ENCODE measurements at places on chromosomes 12 and 14.

GRCh38 chr14:33356181-33356580 lies 417.5 kb downstream of the NPAS3 start:
- no peak for DNase-seq

DNA sequence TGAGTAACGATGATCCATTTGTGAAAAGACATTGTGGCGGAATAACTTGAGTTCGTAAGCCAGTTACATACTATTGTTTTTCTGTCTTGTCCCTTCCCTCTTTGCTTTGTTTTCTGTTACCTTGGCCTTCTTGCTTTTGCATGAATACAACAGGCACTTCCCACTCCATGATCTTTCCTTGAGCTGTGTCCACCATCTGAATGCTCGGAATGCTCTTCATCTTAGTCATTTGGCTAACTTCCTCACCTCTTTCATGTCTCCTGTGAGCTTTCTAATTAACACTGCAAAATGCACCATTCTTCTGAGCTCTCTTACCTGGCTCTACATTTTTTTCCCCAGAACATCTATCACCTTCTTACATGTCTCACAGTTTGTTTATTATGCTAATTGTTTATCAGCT lies 10.0 kb downstream of the KNTC1 start:
- no peak for DNase-seq

DNA sequence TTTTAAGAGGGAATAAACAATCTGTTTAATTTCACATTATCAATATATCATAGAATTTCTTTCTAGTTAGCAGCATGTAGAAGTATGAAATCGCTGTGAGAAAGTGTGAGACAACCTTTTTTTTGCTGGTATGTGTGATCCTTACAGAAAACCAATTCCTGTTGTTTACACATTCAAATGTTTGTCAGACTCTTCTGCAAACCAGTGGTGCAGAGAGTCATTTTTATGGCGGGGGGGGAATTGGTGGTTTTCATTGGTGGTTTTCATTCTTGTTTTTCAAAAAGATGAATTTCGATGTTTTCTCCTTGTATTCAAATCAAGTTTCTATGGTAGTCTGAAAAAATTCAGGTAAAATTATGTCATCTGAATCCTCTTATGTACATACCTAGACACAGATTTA lies 57.8 kb downstream of the SLC25A21 start:
- no peak for DNase-seq

DNA sequence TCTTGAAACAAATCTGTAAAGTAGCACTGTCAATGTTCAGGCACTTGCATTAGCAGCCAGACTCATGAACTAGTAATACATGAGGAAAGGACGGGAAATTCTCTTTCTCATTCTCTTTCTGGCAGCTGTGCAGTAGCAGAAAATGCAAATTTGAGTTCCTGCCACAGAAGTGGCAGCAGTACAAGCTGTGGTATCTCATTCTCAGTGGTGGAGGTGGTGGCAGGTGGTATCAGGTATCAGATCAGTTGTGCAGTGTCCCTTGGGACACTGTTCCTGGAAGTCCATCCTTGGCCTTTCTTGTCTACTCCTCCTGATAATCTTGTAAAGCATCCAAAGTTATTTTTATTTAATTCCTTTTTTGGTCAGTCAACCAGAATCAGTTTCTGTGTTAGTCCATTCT lies 103.0 kb downstream of the C12orf42 start:
- no peak for DNase-seq

DNA sequence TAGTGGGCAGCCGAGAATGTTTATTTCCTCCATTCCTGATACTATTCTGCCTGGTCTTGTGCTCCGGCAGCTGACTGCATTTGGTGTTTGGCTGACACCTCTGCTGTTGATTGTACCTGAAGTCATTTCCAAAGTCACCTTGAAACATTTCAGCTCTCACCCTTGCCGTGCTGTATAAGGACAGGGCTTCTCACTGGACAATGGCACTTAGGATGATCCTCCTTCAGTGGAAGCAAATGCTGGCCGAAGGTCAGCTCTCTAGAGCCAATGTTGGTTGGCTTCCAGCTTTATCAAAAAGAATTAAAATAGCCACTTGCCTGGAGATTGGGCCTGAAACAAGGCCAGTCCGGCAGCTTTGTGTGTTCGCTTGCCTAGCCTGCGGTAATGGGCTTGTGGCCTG lies 44.0 kb downstream of the ACACB start:
- DNase-seq = no peak

DNA sequence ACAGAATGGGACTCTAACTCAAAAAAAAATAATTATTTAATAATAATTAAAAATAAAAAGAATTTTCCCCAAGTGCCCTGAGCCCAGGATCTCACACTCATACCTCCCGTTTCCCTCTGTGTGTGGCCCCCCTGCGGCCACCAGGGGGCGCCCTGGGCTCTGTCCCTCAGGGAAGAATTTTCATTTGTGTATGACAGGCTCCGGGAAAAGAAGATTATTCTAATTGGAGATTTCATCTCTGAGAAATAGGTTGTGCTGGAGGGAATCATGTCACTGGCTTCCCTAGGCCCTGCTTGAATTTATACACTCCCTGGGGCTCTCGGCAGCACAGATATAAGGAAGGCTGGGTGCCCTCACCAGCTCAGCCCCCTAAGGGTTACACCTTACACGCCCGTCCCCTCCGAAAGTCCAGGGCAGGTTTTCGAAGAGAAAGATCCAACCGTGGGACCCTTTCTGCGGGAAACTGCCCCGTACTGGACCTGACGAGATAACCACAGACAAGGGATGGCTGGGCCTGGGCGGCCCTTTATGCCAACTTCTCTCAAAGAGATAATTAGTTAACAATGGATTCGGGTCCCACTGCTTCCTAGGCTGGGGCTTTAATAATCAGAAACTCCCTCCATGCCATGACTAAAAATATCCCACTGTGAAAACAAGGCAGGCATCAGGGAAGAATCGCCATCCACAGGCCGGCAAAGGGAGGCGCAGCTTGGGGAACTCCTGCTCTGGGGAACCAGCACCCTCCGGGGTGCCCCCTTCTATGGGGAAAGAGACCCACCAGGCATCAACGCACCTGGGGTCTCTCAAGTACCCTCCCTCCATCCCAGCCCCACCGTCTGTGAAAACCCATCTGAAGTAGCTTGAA lies 80.7 kb downstream of the KDM2B start:
- peak; percentile 54 for DNase-seq

- no peak for DNase-seq
These were observed 1.4 kb upstream of the MLEC start for GRCh38 chr12:120685522-120685921.

DNA sequence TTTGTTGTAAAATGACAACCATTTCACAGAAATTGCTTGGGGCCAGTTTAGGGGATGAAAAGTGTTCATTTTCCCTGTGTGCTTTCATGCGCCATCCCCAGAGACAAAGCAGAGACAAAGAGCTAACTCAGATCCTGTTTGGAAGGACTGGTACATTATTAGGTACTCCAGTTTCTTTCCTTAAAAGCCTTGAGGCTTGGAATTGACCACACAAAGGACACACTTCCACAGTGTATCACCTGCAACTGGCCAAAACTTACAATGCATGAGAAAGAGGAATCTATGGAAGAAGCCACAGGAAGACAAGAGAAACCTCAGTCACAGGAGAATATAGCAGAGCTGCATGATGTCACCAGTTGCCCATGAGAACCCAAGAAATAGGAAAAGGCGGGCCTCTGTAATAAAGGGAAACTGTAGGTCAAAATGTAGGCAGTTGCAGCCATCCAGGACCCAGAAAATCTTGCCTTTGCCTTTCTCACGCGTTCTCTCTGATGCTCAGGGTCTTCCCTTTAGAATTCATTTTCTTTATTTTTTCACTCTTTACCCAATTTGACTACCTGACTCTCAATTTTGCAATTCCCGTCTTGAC lies 339.0 kb downstream of the RMST start:
- DNase-seq = no peak

- DNase-seq = no peak
These were observed 45.8 kb upstream of the CNTN1 start for GRCh38 chr12:40646456-40646855.

DNA sequence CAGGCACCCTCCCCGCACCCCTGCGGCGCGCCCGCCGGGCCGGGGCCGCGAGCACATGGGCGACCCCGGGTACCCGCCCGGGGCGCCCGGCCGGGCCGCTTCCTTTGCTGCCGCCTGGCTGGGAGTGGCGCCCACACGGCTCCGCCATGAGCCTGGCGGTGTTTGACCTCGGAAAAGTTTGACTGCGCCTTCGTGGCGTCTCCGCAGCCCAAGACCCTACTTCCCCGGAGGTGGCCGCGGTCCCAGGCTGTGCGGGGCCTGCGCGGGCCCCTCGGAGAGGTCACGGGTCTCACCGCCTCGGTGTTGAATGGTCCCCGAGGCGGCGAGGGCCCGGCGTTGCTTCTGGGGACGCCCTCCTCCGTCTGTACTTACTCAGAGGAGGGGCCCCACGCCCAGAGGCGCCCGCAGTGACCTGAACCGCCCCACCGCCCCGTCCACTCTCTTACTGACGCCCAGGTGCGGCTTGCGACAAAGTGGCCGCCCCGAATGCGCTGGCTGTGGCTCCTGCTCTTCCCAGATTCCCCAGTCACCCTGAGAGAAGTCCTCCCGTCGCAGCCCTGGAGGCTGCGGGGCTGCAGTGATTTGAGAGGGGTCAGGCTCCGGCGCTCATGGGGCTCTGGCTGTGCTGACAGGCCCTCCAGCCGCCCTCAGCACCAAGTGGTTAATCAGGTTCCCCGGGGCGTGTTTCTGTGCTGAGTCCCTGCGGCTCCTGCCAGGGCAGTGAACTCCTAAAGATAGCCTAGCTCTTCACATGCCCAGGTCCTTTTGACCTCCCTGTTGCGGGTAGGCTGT lies 5.8 kb downstream of the KMT5A start:
- DNase-seq = no peak

GRCh38 chr12:58138424-58138823 lies 197.1 kb downstream of the ATP23 start:
- DNase-seq = no peak

- DNase-seq = no peak
These were observed 410.7 kb downstream of the TMEM117 start for GRCh38 chr12:44246482-44247105.
